Nephron progenitor cell (in vitro differentiated cells): ENCODE measurements at places on chromosomes 6 and 20.

DNA sequence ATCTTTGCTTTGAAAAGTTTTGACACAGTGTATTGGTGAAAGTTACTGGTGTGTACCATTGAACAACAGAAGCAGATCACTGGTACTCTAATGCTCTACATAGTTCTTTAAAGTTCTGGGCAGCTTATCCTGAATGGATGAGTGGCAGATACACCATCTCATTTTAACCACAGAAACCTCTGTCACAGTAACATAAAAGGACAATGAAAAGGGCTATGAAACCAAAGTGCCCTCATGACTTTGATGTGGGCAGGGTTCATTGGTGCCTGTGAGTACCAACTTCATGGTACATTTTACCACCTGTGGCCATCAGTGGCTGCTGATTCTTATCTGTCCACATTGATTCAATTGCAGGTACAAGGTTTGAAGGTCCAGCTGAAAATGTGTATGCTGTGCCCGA is 285.7 kb upstream of the PREP start:
- DNase-seq = no peak
- H3K4me1 ChIP-seq = peaks cover 16% of the 10 kb centered on the region
- no peak overlapping the region for H3K27ac ChIP-seq
- H3K36me3 ChIP-seq = peaks cover 21% of the 10 kb centered on the region

GRCh38 chr6:12064538-12065071 is 52.5 kb downstream of the HIVEP1 start:
- DNase-seq = no peak
- H3K4me1 ChIP-seq = peaks cover 30% of the 10 kb centered on the region
- no peak overlapping the region for H3K4me3 ChIP-seq
- H3K36me3 ChIP-seq = no peaks in the 10 kb centered on the region

- H3K27ac ChIP-seq = peak overlapping the region; percentile 5
- peak overlapping the region; percentile 90 for H3K4me3 ChIP-seq
- H3K4me1 ChIP-seq = peaks cover 15% of the 10 kb centered on the region
These were observed 42.6 kb downstream of the TRIM27 start for GRCh38 chr6:28880894-28881780.

DNA sequence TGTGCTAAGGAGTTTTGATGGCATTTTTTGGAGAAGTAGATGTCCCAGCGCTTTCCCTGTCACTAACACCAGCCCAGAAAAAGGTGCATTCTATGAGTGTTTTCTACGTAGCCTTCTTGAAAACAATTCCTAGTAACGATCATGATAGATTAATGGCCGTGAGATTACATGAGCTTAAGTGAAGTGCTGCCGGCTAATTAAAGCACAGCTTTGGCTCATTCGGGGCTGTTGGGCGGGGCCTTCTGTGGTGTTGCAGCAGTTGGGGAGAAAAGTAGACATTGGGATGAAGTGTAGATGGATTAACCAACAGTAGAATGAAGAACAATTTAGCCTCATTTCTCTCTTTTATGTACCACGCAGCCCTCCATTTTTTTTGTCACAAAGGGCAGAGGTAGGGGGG is 20.8 kb upstream of the TRAF3IP2 start:
- H3K4me3 ChIP-seq = no peak overlapping the region
- DNase-seq = no peak
- peaks cover 8% of the 10 kb centered on the region for H3K27me3 ChIP-seq
- H3K4me1 ChIP-seq = peaks cover 35% of the 10 kb centered on the region
- no peak overlapping the region for H3K27ac ChIP-seq
- H3K36me3 ChIP-seq = no peaks in the 10 kb centered on the region

- peaks cover 53% of the 10 kb centered on the region for H3K4me1 ChIP-seq
- peak overlapping the region; percentile 15 for H3K27ac ChIP-seq
- H3K4me3 ChIP-seq = no peak overlapping the region
- no peaks in the 10 kb centered on the region for H3K27me3 ChIP-seq
These were observed 25.9 kb downstream of the RNASET2 start for GRCh38 chr6:166930354-166930891.

- peaks cover 35% of the 10 kb centered on the region for H3K4me1 ChIP-seq
- peak; percentile 56 for DNase-seq
- H3K4me3 ChIP-seq = no peak overlapping the region
- no peak overlapping the region for H3K27ac ChIP-seq
These were observed 30.0 kb downstream of the KCNG1 start for GRCh38 chr20:50992733-50993457.

DNA sequence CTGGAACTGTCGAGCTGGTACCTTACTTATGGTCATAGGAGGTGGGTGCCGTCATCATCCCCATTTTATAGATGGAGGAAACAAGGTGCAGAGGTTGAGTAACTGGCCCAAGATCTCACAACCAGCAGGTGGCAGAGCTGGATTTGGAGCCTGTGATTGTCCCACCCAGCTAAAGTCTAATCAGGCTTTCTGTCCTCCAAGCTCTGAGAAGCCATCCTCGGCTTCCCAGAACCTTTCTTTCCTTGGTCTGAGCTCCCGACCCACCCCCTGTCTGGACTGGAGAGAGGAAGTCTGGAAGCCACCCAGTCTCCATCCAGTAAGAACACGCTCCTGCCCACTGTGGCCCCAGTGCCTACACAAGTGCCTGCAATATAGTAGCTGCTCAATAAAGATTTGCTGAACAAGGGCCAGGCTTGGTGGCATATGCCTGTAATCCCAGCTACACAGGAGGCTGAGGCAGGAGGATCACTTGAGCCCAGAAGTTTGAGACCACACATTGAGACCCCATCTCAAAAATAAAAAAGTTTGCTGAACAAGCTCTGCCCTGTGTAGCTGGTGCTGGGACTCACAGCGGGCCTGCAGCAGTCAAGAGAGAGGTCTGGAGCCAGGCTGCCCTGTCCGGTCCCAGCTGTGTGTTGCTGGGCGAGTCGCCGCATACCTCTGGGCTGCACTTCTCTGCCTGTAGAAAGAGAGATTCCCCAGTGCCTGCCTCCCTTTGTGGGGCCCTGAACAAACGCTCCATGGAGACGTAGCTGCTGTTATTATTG is 32.5 kb upstream of the DLGAP4 start:
- H3K27me3 ChIP-seq = peaks cover 34% of the 10 kb centered on the region
- peaks cover 8% of the 10 kb centered on the region for H3K4me1 ChIP-seq
- H3K36me3 ChIP-seq = no peaks in the 10 kb centered on the region
- no peak overlapping the region for H3K4me3 ChIP-seq
- H3K27ac ChIP-seq = no peak overlapping the region
- DNase-seq = no peak

DNA sequence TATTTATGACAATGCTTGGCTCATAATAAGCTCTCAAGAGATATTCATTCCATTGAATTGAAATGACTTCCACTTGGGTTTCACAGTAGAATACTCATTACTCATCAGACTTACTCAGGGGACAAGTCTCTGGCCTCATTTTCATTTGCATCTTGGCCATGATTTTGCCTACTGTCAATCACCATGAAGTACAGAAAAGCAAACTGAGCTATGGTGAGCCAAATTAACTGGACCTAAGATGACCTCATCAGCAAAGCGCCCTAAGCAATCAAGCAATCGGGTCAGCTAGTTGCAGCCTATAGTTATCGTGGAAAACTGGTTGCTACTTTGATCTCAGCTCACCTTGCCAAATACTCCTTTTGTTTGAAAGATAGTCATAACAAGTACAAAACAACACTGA is 494.7 kb upstream of the SLC35B3 start:
- DNase-seq = no peak
- no peaks in the 10 kb centered on the region for H3K36me3 ChIP-seq
- peaks cover 10% of the 10 kb centered on the region for H3K4me1 ChIP-seq

DNA sequence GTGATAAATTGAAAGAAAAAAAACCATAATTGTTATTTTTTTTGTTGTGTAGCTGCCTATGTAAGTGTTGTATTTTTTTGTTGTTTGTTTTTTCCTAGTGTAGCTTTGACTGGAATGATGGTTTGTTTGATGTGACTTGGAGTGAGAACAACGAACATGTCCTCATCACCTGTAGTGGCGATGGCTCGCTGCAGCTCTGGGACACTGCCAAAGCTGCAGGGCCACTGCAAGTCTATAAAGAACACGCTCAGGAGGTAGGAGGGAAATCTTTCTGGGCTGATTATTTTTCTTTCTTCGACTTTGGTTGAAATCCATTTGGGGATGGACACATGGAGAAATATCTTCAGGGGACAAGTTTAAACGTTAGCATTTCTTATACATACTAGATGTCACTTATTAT is 3.8 kb downstream of the PEX7 start:
- H3K4me3 ChIP-seq = no peak overlapping the region
- H3K27me3 ChIP-seq = peaks cover 2% of the 10 kb centered on the region
- H3K27ac ChIP-seq = peak overlapping the region; percentile 72
- no peak for DNase-seq
- peaks cover 11% of the 10 kb centered on the region for H3K4me1 ChIP-seq

- no peak overlapping the region for H3K4me3 ChIP-seq
- peaks cover 15% of the 10 kb centered on the region for H3K27me3 ChIP-seq
- H3K36me3 ChIP-seq = no peaks in the 10 kb centered on the region
- DNase-seq = no peak
These were observed 82.9 kb upstream of the EXOC2 start for GRCh38 chr6:775863-776262.

DNA sequence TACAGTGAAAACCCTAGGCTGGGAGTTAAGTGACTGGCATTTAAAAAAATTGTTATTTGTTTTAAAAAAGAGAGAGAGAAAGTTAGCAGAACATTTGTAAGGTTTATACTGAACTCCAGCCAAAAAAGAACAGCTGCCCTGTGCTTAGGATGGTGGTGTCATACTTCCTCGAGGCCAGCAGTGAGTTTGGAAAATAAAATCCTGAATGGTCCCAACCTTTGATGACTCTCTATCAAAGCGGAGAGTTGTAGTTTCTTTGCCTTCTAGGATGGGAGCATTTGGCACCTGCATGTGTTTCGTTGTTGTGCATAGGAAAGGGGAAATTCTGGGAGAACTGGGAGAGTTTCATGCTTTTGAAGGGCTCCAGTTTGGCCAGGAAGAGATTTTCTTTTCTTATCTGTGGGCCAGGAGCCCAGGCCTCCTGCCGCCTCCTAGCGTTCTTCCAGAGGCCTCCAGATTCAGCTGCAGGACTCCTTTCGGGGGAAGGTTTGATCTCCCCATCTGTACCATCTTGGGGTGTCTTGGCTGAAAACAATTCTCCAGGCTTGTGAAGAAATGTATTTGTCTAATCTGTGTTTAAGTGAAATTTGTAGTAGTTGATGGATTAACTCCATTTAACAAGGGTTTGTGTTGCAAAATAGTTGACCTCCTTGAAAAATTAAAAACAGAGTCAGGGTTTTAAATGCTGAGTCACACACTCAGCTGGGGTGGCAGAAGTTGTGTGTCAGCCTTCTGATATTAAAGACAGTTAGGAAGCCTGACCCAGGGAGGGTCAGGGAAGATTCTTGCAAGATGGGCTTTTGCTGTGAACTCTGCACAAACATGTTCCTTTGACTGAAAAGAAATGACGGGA is 63.4 kb downstream of the TXNDC5 start:
- H3K36me3 ChIP-seq = peaks cover 15% of the 10 kb centered on the region
- no peak overlapping the region for H3K27ac ChIP-seq
- no peaks in the 10 kb centered on the region for H3K27me3 ChIP-seq
- H3K4me3 ChIP-seq = no peak overlapping the region
- H3K4me1 ChIP-seq = no peaks in the 10 kb centered on the region

DNA sequence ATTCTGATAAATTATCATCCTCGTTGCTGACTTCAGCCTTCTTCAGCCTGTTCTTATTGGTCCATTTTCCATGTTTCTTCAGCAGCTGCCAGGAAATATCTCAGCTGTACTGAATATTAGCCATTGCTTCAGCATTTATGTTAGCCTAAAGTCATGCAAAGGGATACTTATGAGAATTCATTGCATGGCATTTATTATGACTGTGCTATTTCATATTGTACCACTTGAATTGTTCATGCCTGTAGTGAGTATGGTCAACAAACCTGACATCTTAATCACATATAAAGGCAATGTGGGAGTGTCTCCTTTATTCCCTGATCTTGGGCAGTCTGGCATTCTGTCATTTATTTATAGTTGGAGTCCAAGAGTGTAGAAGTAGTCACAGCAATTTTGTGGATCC is 193.4 kb upstream of the SLC35B3 start:
- no peak overlapping the region for H3K4me3 ChIP-seq
- H3K27ac ChIP-seq = no peak overlapping the region
- DNase-seq = no peak
- peaks cover 14% of the 10 kb centered on the region for H3K4me1 ChIP-seq
- no peaks in the 10 kb centered on the region for H3K36me3 ChIP-seq

DNA sequence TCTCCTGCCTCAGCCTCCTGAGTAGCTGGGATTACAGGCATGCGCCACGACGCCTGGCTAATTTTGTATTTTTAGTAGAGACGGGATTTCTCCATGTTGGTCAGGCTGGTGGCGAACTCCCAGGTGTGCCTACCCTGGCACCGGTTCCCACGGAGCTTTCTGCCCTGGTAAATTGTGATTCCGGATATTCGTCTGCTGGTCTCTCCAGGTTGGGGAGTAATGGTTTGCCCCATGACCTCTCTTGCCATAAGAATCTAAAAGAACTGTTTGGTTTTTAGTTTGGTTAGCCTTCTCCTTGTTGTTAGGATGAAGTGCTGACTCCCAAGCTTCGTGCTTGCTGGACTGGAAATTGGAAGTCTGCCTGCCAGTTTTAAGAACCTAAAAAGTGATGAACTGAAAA is 223.8 kb downstream of the BCAS1 start:
- H3K36me3 ChIP-seq = no peaks in the 10 kb centered on the region
- H3K27me3 ChIP-seq = peaks cover 6% of the 10 kb centered on the region
- DNase-seq = no peak
- H3K4me1 ChIP-seq = no peaks in the 10 kb centered on the region
- no peak overlapping the region for H3K4me3 ChIP-seq
- no peak overlapping the region for H3K27ac ChIP-seq

DNA sequence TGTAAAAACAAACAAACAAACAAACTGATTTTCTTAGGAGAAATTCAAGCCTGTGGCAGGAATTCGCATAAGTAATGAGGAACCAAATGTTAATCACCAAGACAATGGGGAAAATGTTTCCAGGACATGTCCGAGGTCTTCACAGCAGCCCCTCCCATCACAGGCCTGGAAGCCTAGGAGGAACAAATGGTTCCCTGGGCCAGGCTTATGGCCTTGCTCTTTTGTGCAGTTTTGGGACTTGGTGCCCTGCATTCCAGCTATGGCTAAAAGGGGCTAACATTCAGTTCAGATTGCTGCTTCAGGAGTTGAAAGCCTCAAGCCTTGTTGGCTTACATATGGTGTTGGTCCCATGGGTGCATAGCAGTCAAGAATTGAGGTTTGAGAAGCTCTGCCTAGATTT is 1372.7 kb upstream of the CITED2 start:
- DNase-seq = no peak
- no peaks in the 10 kb centered on the region for H3K36me3 ChIP-seq
- no peak overlapping the region for H3K27ac ChIP-seq
- no peaks in the 10 kb centered on the region for H3K4me1 ChIP-seq

DNA sequence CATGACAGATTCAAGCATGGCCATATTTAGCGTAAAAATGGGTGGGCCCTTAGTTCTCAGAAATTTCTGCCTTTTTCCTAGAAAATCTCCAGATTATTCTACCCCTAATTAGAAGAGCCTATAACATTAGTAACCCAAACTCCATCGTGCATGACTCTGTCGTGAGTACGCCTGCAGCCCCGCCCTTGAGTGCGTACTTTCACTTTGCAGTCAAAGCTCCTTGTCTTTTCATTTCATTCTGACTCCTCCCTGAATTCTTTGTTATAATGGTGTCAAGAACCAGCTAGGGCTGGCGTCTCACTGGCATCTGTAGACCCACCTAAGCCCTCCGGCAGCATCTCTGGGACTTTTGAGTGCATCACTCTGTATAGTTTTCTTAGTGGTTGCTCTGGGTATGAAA is 61.7 kb upstream of the NOX3 start:
- H3K4me3 ChIP-seq = no peak overlapping the region
- peaks cover 9% of the 10 kb centered on the region for H3K4me1 ChIP-seq
